ENCODE measurements at places on chromosomes 2 and 18. TPM values are rescaled to one million over a fixed set of nuclear protein-coding genes. Genes with fewer than 3 reads are reported as not detected.

LINC00305 gene
- total RNA-seq: not detected

DNA sequence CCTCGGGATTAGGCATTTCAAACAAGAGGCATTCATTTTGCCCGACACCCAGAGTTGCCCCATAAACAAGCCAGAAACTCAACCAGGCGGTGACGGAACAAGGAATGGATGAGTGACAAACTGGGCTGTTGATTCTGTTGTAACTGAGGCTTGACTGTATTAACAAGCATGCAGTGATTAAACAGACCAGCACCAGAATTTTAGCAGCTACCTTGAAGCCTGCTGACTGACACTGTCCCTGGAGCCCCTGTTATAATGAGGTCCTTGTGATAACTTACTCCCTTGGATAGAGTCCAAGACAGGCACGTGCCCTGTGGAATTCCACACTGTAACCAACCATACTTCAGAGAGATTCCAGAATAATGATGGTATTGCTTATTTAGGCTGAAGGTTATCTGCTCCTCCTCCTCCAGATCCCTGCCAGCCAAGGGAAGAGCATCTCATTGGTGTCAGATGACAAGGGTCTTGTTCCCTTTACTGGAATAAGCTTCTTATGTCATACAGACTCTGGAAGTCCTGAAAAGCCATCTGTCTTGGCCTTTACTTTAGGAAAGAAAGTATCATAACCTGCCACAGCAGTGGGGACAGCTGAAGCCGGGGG lies 97.1 kb upstream of the RMDN2 start:
- H3K4me3 ChIP-seq: no peak overlapping the region
- H3K36me3 ChIP-seq: no peaks in the 10 kb centered on the region
- peak overlapping the region; percentile 73 for H3K27ac ChIP-seq
- no peak for DNase-seq
- H3K27me3 ChIP-seq: no peaks in the 10 kb centered on the region

- H3K4me1 ChIP-seq: peaks cover 70% of the 10 kb centered on the region
- peak overlapping the region; percentile 3 for H3K4me3 ChIP-seq
- H3K36me3 ChIP-seq: peaks cover 2% of the 10 kb centered on the region
- no peak for DNase-seq
Measured at GRCh38 chr18:2997846-2998564, 14.9 kb downstream of the LPIN2 start.

- no peaks in the 10 kb centered on the region for H3K4me1 ChIP-seq
- no peak for DNase-seq
- peaks cover 4% of the 10 kb centered on the region for H3K27me3 ChIP-seq
- no peak overlapping the region for H3K27ac ChIP-seq
Measured at GRCh38 chr2:21367421-21367820, 243.7 kb downstream of the TDRD15 start.

GRCh38 chr2:200422071-200422470 lies 87.8 kb downstream of the KCTD18 start:
- peaks cover 5% of the 10 kb centered on the region for H3K4me1 ChIP-seq
- DNase-seq: no peak
- H3K36me3 ChIP-seq: peaks cover 31% of the 10 kb centered on the region
- no peak overlapping the region for H3K27ac ChIP-seq
